ENCODE measurements at places on chromosomes 12 and 14. TPM values are rescaled to one million over a fixed set of nuclear protein-coding genes. Genes with fewer than 3 reads are reported as not detected.
A peak's percentile ranks its signal among the peaks of the same experiment; 100 is the strongest.

DNA sequence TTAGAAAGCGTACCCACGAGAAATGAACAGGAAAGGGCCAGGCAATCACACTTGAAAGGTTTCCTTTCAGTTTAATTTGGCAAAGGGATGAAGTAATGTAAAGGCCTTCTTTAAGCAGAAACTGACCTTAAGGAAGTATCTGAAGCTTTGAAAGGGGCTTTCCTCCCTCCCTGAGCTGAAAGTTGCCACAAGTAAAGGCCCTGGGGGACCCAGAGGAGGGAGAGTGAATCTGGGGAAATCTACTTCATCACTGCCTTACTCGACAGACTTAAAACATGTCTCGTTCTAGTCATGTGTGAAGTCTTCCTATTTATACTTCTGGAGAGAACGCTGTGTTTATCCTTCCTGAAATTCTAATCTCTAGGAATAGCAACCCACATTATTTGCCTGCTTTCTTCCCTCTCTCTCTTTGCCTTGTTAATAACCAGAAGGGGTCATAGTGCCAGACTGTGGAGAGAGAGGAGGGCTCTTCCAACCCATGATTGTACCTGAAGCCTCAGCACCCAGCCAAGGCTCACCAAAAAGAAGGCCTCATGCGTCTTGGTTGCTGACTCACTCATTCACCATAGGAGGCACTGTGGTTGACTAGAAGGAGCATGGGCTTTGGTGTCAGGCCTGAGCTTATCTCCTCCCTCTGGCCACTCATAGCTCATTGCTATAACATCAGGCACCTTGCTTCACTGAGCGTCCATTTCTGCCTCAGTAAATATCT lies 10.2 kb upstream of the GPX2 start:
- no peaks in the 10 kb centered on the region for H3K36me3 ChIP-seq
- no peak overlapping the region for H3K4me3 ChIP-seq
- no peaks in the 10 kb centered on the region for H3K4me1 ChIP-seq
- no peaks in the 10 kb centered on the region for H3K27me3 ChIP-seq

The BRI3BP gene
- 31.9 TPM for total RNA-seq

DNA sequence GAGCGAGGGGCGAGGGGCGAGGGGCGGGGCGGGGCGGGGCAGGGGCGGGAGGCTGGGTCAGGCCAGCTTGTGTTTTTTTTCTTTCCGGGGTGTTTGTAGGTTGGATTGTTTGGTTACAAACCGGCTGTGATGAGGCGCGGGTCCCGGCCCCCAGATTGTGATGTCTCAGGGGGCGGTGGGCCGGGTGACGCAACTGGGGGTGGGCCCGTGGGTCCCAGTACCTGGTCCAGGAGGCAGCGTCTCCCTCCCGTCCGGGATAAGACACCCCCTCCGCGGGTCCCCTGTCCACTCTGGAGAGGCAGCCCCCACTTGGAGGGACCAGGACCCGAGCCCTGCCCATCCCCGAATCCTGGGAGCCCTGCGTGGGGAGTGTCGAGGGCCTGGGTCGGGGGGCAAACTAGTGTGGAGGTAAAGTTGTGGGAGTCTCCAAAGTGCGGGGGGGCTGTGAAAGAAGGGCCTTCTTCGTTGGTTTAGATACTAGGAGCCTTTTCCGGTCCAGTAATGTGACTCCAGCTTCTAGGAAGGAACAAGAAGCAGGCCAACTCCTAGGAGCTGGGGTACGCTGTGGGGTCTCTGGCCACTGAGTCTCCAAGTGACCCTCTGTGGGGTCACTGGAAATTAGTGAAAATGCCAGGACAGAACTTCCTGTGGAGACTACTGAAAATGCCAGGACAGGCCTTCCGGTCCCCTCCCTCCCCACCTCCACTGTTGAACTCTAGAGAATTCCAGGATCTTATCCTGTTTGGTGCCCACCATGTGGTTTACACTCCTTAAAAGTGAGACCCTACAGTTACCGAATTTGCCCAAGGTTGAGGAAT lies 579 bp upstream of the CLMN start:
- DNase-seq, result no peak
- H3K36me3 ChIP-seq, result no peaks in the 10 kb centered on the region
- peaks cover 4% of the 10 kb centered on the region for H3K4me1 ChIP-seq
- H3K27ac ChIP-seq, result no peak overlapping the region

DNA sequence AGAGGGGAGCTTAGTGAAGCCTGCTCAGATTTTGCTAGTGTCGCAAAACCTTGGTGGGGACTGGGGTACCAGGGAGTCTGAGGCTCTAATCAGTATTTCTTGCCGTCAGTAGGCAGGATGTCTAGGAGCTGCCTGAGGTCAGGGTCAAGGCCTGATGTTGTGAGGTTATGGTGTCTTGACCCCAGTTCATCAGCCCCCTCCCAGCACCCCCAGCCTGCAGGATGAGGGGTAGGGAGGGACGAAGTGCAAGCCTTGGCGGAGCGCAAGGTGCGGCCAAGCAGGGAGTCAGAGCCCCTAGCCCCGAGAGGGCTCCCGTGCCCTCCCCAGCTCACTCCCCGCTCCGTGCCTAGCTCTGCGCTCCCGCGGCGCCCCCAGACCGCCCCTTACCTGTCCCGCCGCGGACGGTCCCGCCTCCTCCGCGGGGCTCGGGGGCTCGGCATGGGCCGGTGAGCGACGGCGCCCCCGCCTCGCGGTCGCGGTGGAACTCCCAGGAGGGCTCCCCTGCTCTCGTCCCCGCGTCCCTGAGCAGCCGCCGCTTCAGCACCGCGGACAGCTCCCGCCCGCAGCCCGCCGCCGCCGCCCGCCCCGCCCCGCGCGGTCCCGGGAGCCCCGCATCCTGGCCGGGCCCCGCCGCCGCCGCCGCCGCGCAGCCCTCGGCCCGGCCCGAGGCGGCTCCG lies 347 bp downstream of the SYNDIG1L start:
- H3K4me3 ChIP-seq, result no peak overlapping the region
- H3K36me3 ChIP-seq, result no peaks in the 10 kb centered on the region
- peaks cover 64% of the 10 kb centered on the region for H3K27me3 ChIP-seq
- H3K27ac ChIP-seq, result no peak overlapping the region
- H3K4me1 ChIP-seq, result no peaks in the 10 kb centered on the region

The GAS2L3 gene
- total RNA-seq, result 27.8 TPM

DNA sequence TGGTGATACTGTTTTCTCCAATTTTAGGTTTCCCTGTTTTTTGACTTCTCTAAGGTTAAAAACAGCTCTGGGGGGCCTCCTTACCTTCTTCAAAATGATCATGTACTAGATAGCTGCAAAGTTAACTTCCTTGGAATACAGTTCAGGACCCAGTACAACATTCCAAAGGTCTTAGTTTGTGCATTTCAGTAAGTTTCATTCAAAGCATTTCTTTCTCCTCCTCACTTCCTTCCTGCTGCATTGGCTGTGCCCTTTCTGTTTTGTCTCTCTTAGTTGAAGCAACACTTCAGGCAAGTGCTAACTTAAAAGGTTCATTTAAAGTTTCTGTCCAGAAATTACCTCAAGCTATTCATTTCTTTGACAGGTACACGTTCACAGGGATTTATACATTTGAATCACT lies 95.7 kb downstream of the SCN8A start:
- no peak overlapping the region for H3K27ac ChIP-seq
- peak; percentile 20 for DNase-seq
- peaks cover 42% of the 10 kb centered on the region for H3K4me1 ChIP-seq
- no peaks in the 10 kb centered on the region for H3K27me3 ChIP-seq

The SYT1 gene
- total RNA-seq, result 0.51 TPM

- H3K27me3 ChIP-seq, result no peaks in the 10 kb centered on the region
- peaks cover 15% of the 10 kb centered on the region for H3K36me3 ChIP-seq
- H3K27ac ChIP-seq, result no peak overlapping the region
Observed at GRCh38 chr12:109963743-109964429, 32.3 kb downstream of the GIT2 start.

DNA sequence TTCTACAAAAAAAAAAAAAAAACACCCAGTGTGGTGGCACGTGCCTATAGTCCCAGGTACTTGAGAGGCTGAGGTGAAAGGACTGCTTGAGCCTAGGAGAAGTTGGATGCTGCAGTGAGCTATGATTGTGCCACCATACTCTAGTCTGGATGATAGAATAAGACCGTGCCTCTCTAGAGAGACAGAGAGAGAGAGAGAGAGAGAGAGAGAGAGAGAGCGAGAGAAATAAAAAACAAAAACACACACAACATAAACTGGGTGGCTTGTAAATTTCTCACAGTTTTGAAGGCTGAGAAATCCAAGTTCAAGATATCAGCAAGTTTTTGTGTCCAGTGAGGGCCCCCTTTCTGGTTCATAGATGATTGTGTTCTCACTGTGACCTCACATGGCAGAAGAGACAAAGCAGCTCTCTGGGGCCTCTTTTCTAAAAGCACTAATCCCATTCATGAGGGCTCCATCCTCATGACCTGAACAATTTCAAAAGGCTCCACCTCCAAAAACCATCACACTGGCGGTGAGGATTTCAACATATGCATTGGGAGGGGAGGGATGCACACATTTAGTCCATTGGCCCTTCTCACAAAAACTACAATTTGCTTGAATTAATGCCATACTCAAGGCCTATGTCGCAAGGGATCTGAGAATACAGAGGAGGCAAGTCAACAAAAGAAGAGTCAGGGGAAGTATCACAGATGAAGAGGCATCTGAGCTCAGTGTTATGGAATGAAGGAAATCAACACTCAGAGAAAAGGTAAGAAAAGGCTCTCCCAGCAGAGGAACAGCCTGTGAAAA lies 94.9 kb downstream of the PPM1H start:
- peaks cover 3% of the 10 kb centered on the region for H3K4me1 ChIP-seq
- H3K27ac ChIP-seq, result no peak overlapping the region
- no peak overlapping the region for H3K4me3 ChIP-seq
- peak; percentile 42 for DNase-seq
- no peaks in the 10 kb centered on the region for H3K36me3 ChIP-seq

The NFE2 gene
- total RNA-seq, result 0.40 TPM

DNA sequence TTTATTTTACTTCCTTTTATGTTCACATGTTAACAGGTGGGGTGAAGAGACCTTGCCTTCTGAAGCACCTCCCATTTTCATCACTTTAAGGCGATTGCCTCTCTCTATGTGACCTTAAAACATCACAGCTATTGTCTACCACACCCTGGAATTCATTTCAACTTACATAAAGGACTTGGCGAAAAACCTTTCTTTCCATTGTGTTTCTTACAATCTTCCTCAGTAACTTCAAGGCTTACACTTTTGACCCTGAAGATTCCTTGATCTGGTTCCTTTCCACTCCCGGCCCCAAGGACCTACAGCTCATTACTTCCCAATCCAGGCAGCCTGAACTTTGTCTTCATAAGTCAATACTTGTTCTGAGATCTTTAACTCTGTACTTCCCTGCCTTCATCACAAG lies 443.3 kb downstream of the ADAMTS20 start:
- H3K4me3 ChIP-seq, result no peak overlapping the region
- no peak overlapping the region for H3K27ac ChIP-seq
- no peaks in the 10 kb centered on the region for H3K36me3 ChIP-seq
- DNase-seq, result no peak

DNA sequence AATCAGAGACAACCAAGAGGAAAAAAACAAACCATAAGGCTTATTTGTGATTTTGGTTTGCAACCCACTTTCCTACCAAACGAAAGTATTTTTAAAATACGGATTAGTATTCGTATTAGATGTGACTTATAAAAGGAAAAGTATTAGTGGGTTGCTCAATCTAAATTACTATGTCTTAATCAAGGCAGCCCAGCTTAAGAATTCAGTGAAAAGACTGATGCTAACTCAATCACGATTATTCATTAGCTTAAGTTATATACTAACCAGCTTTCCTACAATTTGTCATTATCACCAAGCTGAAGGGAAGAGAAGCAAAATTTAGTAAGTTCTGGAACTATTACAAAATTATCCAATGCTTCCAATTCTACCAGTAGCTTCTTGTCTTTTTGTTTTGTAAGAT lies 62.7 kb downstream of the FERMT2 start:
- no peak overlapping the region for H3K27ac ChIP-seq
- no peak for DNase-seq
- peaks cover 2% of the 10 kb centered on the region for H3K36me3 ChIP-seq
- H3K4me1 ChIP-seq, result no peaks in the 10 kb centered on the region
- no peak overlapping the region for H3K4me3 ChIP-seq
- no peaks in the 10 kb centered on the region for H3K27me3 ChIP-seq

The MDGA2 gene
- total RNA-seq, result 0.04 TPM

GRCh38 chr14:56709201-56709600 lies 101.1 kb downstream of the OTX2 start:
- H3K4me3 ChIP-seq, result no peak overlapping the region
- no peak for DNase-seq
- no peaks in the 10 kb centered on the region for H3K4me1 ChIP-seq
- no peaks in the 10 kb centered on the region for H3K36me3 ChIP-seq
- peaks cover 94% of the 10 kb centered on the region for H3K27me3 ChIP-seq

- H3K36me3 ChIP-seq, result no peaks in the 10 kb centered on the region
- no peak overlapping the region for H3K4me3 ChIP-seq
- no peaks in the 10 kb centered on the region for H3K4me1 ChIP-seq
- H3K27me3 ChIP-seq, result no peaks in the 10 kb centered on the region
- no peak for DNase-seq
Observed at GRCh38 chr12:69163681-69164362, 75.5 kb upstream of the CPSF6 start.

The CCDC198 gene
- 3.3 TPM for total RNA-seq

DNA sequence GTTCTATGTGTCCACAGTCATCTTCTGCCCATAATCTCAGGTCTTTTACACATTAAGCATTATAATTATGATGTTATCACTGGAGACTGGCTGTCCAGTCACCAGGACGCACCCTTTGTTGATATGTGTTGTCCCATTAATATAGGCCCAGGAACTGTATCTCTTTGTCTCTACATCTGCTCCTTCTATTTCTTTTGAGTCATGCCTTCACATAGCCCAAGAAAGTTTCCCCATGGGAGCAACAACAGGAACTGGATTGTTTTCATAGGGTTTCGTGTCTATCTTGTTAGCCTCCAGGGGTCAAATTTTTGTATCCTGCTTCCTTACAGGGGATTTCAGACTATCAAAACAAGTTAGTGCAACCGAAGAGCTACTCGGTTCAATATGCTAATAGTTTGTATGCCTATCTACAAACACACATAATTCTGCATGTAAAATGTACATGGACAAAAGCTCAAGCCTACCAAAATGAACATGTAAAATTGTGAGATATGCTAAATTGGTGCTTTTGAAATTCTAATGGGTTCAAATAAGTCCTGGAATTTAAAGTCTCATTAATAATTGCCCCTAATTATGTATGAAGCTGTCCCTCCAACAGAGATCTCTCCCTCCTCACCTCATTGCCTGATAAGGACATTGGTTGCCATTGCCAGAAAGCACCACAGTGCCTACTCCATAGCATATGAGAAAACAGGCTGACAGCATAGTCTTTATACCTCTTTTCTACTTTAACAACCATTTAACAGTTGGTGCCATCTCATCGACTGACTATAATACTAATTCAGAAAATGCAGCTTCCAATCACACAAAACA lies 99.8 kb upstream of the DIO2 start:
- no peak overlapping the region for H3K27ac ChIP-seq
- DNase-seq, result no peak
- no peaks in the 10 kb centered on the region for H3K4me1 ChIP-seq
- H3K36me3 ChIP-seq, result no peaks in the 10 kb centered on the region
- H3K4me3 ChIP-seq, result no peak overlapping the region

The KRT7 gene
- 2,979 TPM for total RNA-seq

- no peak overlapping the region for H3K4me3 ChIP-seq
- H3K4me1 ChIP-seq, result no peaks in the 10 kb centered on the region
- H3K36me3 ChIP-seq, result no peaks in the 10 kb centered on the region
- H3K27me3 ChIP-seq, result peaks cover 54% of the 10 kb centered on the region
Observed at GRCh38 chr12:97173688-97174410, 266.8 kb downstream of the NEDD1 start.
